ENCODE measurements at places on chromosomes 1 and 21.

- DNase-seq = no peak
Measured at GRCh38 chr1:111882986-111883560, 106.4 kb downstream of the KCND3 start.

DNA sequence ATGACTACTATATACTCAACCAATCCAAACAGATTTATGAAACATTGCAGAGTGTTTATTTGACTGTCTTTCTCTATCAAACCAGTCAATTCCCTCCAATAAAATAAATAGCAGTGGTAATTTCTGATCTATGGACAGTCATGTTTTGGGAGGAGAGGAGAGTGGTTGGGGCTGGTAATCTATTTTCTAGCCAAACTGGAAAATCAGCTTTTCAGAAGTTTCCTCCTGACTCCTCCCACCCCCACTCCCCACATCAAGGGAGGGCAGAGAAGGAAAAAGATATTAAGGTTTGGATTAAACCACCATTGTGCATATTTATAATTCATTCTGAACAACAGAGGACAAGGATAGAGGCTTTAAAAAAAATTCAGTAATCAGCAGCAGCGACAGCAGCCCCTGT lies 69.4 kb upstream of the SOX13 start:
- no peak for DNase-seq

- peak; percentile 42 for DNase-seq
Measured at GRCh38 chr21:36854391-36854790, 112.1 kb downstream of the HLCS start.

GRCh38 chr21:25501462-25501861 lies 105.8 kb downstream of the MRPL39 start:
- DNase-seq = no peak

DNA sequence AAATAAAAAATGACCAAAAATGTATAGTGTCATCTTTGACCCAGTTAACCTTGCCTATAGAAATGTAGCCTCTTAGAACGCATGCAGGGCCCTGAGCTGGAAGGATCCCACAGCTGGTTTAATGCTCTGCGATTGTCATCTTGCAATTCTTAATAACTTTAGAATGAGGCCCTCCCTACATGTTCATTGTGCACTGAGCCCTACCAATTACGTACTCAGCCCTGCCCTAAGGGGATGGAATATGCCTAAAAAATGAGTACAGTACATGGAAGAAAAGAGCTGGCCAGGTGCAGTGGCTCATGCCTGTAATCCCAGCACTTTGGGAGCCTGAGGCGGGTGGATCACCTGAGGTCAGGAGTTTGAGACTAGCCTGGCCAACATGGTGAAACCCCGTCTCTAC lies 57.8 kb upstream of the BCAR3 start:
- DNase-seq = no peak

DNA sequence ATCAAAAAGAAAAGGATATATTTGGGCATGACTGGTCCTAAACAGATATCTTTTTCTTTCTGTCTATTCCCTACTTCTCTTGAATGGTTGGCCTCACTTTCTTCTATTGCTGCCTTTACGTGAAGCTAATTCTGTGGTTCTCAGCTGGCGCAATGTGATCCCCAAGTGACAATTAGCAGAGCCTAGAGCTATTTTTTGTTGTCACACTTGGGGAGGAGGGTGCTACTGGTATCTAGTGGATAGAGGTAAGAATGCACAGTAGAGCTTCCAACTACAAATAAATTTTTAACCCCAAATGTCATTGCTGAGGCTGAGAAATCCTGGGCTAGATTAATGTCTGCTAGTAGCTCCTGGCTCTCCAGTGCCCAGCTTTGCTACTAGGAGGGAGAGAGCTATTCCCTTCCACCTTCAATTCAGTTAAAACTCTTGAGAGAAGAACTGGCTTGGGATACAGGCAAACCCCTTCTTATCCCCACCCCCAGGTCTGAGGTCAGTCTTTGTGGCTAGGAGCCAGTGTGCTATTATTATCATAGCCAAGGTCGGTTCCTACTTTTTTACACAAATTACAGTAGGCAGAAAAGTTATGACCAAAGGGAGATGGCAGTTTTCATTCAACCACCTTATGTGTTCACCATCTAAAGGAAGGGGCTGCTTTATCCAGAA lies 102.1 kb downstream of the SNX7 start:
- no peak for DNase-seq

- peak; percentile 96 for DNase-seq
Measured at GRCh38 chr1:58618303-58618702, 41.3 kb upstream of the TACSTD2 start.

GRCh38 chr1:224064150-224064549 lies 49.8 kb upstream of the FBXO28 start:
- DNase-seq = no peak

GRCh38 chr1:44757420-44757819 lies 17.8 kb downstream of the KIF2C start:
- no peak for DNase-seq

DNA sequence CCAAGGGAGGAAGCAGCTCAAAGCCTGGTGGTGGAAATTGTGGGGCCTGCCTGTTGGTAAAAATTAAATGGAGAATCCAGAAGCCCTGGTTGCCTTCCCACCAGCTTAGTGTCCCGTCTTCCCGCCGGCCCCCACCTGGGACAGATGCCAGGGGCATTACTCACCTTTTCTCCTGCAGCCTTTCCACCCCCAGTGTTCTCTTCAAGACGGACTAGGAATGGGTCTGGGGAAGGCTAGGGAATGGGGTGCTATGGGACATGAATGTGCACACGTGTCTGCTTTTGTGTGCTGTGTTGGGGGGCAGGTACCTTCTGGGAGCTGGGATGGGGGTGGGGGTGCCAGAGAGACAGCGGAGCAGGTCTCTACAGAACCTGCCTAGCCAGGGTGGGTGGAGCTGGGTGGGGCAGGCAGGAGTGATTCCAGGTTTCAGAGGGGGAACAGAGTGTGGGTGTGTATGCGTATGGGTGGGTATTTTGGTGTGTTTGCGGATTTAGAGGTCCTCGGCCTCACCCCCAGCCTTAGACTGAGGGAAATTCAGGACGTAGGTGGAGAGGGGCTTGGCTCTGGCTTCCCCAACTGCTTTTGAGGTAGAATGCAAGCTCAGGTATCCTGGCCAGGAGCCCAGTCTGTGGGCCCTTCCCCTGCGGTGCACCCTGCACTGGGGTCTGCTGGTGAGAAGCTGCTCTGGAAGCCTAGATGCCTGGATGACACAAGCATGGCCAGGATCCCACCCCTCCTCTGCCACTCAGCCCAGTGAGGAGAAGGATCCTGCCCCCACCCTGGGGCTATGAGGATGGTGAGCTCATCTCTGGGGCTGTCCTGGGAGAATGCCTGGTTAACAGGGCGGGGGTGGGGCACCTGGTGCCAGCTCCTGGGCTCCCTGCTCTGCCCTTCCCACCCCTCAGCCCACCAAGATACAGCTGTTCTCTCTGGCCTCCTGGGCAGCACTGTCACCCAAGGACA lies 7.8 kb downstream of the VANGL2 start:
- DNase-seq = peak; percentile 4

- no peak for DNase-seq
Measured at GRCh38 chr1:12690156-12690555, 25.8 kb upstream of the AADACL3 start.
